Hematopoietic multipotent progenitor cell treated with erythropoietin and hydrocortisone succinate and interleukin-3 and kit ligand, for 8 days (in vitro differentiated cells): ENCODE measurements at places on chromosomes 7 and 10.
A peak's percentile ranks its signal among the peaks of the same experiment; 100 is the strongest.

DNA sequence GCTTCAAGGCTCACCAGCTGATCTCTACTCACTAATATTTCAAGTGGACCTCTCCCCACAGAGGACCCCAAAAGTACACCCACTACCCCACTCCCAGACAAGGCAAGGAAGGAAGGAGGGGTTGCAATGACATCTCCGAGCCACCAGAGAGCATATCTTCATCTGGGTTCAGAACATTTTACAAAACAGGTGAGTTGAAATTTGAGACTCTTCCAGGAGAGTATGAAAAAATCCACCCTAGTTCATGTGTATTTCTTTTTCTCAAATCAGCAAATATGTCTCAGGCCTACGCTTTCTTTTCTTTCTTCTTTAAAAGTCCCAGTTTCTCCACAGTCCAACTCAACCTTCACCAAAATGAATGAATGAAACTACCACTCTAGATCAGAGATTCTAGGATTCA, 61.9 kb downstream of the SGMS1 start:
- DNase-seq = peak; percentile 52

DNA sequence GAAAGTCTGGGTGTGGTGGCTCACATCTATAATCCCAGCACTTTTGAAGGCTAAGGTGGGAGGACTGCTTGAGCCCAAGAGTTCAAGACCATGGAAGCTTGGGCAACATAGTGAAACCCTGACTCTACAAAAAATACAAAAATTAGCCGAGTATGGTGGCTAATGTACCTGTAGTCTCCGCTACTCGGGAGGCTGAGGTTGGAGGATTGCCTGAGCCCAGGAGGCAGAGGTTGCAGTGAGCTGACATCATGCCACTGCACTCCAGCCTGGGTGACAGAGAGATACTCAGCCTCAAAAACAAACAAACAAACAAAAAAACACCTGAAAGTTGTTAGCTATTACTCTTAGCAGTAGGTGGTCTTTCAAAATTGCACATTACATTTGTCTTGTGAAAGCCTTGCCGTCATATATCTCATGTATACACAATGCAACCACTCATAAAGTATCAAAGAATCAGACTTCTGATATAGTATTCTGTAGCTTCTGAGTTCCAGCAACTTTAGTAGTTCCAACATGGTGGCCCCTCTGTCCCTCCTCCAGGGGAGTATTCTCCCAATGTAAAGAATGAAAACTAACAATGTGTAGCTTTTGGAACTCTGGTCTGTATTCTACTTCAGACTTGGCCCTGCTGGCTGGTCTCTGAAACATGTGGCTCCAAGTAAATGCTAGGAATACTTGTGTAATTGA, 101.5 kb downstream of the ZNF92 start:
- no peak for DNase-seq

DNA sequence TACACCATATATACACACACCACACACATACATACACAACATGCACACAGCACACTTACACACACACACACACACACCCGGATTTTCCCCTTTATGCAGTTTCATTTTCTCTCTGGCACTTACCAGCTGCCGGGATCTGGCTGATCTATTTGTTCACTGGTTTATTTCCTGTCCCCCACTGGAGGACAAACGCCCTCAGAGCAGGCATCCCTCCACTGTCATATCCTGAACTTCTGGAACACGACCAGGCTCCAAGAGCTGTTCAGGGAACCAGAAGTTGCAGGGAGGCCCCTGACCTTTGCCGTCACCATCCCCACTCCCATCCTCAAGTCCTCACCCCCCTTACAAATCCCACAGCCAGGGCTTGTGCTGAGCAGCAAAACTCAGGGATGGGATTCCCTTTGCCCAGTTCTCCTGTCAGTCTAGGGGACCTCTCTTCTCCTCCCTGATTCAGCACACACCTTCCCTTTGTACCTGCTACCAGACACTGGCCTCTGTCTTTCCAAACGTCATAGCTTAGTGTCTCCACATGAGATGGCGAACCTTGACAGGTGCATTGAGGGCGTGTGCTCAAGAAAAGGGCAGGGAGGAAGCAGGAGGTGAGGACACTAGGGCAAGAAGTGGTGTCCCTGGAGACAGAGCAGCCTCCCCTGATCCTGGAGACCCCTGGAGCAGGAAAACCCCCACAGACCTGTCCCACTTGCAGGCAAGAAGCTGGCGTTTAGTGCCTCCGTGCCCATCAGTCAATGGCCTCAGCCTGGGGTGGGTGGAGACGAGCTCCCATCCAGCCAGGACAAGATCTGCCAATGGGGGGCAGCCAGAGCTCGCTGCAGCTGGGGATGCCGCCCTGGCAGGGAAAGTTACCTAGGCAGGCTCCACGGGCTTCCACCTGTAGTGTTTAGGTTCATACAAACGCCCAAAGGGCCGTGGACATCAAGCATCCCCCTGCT, 12.7 kb upstream of the DOCK1 start:
- no peak for DNase-seq

GRCh38 chr7:150665896-150666295, 19.6 kb upstream of the GIMAP2 start:
- DNase-seq = no peak

GRCh38 chr10:52706332-52707070, 66.1 kb downstream of the MBL2 start:
- DNase-seq = no peak

DNA sequence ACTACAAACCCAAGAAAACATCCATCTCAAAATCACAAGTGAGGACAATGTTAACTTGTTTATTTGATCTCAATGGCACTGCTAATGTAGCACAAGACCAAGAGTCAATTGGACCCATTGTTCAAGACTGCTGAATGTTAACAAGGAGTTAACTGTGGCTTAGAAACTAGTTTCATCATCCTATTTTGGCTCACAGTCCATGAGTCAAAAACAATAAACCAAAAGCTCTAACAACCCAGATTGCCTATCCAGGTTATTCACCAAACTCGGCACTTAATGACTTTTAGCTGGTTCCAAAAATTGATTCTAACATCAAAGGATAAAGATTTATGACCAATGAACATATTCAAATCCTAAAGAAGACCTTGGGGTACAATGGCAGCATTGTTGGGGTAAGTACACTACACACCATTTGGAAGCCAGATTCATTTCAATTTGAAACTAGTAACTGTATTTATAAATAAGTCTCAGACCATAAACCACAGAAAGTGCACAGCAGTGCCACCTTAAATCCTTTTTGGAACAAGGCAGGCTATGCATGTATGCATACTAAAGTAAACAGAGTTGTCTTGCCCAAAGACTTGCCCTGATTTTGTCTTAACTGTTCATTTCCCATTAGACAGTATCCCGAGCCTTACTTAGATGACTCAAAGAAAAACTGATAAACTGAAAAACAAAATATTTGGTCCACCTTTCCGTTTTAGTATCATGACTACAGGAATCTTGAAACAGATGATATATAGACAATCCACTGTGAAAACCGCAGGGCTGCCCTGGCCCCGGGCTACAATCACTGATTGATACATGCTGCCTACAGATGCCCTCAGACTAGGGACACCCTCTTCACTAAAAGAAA, 84.5 kb downstream of the SRPK2 start:
- no peak for DNase-seq

DNA sequence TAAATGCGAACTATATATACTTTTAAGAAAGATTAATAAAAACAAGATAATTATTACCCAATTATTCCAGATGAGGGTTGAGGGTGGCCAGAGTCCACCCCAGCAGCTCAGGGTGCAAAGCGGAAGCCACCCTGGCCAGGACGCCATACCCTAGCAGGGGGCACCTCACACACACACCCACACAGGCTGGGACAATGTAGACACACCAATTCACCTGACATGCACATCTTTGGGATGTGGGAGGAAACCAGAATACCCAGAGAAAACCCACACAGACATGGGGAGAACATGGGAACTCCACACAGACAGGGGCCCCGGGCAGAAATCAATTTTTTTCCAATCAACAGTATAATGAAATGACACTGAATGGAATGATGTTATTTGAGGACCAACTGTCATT, 86.0 kb downstream of the RTKN2 start:
- DNase-seq = no peak

DNA sequence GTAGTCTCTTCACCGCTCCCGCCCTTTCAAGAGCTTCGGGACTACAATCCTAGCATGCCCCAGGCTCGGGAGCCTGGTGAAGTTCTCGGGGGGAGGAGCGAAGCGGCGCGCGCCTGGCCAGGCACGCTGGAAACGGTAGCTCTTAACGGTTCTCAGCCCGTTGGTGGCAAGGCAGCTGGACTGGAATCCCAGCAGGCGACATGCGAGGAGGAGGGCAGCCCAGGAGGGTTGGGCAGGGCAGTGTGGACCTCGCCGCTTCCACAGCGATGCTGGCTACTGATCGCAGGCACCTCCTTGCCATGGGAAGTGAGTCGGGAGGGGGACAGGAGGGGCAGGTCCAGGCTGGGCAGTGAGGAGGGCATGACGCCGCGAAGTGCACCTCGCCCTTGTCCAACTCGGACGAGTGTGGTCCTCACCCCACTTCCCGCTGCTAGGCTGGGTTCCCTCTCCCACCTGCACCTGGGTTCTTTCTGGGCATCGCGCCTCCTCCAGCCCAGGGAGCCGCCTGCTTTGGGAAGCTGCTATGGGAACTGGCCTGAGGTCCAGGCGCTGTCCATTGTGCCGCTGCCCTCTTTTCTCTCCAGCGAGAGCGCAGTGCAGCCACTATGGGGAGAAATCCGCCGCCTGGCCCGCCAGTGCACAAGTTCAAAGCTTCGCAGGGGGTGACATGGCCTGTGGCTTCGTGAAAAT, 367.8 kb upstream of the NUPR2 start:
- DNase-seq = no peak

DNA sequence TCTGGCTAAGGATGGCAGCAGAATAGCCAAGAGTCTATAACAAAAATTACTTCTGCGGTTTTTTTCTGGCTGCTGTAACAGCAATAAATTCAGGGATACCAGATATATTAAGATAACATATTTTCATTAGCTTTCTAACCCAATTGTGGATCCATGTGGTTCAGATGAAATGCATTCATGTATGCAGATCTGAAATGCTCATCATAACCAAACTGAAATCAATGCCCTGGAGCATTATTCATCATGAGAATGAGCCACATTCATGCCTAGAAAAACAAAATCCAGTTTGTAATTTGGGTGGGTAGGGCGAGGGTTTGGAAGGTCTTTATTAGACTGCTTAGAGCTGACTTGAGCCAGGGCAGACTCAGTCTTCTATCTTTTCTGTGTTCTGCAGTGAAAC, 69.8 kb upstream of the SEMA3A start:
- no peak for DNase-seq

DNA sequence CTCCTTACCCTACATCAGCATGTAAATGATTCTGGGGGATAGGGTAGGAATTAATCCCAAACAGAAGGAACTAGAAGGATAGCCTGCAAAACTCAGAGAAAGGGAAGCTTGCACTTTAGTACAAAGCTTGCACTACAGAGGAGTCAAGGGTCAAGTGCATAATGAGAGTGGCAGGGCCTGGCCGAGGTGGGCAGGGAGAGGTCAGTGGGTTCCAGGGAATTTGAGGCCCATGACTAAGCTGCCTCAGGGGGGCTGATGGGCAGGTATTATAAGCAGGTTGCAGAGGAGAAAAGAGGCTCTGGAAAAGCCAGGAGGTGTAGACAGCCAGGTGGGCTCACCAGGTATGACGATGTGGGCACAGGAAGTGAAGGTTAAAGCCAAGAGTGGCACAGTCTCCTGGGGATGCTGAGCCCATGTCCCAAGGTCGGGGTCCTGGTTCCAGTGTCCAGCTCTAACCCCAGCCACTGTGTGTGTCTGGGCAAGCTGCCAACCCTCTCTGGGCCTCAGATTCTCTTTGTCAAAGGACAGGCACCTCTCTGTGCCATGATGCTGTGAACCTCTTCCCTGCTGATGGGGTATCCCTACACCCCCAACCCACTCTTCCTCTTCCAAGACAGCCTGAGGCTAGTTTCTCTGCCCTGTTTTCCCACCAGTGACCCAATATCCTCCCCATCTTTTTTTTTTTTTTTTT, 32.0 kb upstream of the ELN start:
- DNase-seq = no peak

GRCh38 chr7:93390660-93391059, 158.5 kb downstream of the VPS50 start:
- DNase-seq = no peak

GRCh38 chr7:95242266-95242665, 82.1 kb downstream of the PON1 start:
- no peak for DNase-seq

GRCh38 chr7:134431815-134432214, 27.1 kb downstream of the AKR1B1 start:
- no peak for DNase-seq

DNA sequence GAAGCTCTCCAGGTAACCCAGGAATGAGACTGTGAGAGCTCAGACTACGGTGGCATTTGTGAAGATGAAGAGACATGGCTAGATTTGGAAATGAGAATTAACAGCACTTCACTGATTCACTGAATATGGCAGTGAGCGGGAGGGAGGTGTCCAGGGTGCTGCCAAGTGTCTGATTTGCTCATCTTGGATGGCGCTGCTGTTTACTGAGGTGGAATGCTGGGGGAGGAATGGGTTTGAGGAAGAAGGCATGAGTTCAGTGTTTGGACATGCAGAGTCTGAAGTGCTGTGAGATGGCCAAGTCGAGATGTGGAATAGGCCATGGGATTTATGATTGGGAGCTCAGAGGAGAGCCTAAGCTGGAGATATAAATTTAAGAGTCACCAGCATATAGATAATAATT, 437.1 kb upstream of the NPVF start:
- no peak for DNase-seq

DNA sequence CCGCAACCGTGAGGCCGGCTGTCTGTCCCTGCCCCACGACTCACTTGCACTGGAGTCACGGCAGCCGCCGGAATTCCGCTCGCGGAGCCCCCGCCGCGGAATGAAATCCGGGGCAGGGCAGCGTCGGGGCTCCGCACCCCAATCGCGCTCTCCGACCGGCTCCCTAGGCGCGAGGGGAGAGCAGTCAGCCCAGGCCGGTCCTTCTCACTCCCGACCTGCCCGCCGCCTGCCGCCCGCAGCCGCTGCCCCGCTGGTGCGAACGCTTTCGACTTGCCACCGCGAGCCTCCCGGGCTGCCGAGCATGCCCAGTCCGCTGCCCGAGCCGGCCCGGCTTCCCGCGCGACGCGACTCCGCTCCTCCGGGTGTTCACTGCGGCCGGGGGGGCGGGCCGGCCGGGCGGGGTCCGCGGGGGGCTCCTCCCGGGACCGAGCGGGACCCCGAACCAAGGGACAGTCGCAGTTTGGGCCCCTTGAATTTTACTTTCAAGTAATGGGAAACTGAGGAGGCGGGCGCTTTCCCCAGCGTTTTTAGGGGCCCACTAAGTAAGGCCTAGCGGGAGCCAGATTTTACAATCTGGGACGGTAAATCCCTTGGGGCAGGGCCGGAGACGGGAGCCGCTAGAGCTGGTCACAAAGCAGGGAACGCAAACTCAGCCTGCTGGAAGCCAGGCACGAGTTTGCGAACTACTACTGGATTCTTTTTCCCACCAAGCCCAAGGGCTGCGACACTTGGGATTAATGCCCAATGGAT, at the start of gene SGMS1:
Gene SGMS1 (minus strand): TSS at position 294 of the 750 bp plus-strand sequence. CDS start 279,842 bp downstream, outside the sequence.
- DNase-seq = peak; percentile 73

DNA sequence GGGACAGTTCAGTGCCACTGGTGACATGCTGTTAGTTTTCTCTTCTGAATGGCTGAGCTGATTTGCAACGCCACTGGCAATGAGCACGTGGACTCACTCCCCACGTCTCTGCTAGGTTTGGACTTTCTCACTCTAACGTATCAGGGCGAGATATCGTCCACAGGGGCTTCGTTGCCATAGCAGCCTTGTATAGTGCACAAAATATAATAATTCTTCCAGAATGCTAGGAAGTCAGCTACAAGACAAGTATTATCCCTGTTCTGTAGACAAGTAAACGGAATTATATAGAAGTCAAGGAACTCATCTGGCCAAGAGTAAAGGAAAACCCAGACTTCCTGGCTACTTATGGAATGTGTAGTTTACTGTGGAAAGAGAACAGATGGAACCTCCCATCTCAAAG, 226.8 kb downstream of the ARHGAP21 start:
- DNase-seq = no peak

GRCh38 chr7:112300831-112301407, 94.4 kb downstream of the ZNF277 start:
- DNase-seq = no peak
